Bronchial smooth muscle cell (primary cell): ENCODE measurements at places on chromosomes 5 and 9. TPM values are rescaled to one million over a fixed set of nuclear protein-coding genes. Genes with fewer than 3 reads are reported as not detected.

EFNA5 gene
- total RNA-seq, result 0.77 and 5.2 TPM in 2 replicates

EMB gene
- total RNA-seq, result 4.3 and 7.6 TPM in 2 replicates

TLE1 gene
- 32.0 and 36.1 TPM in 2 replicates for total RNA-seq

ABITRAM gene
- 3.9 and 5.5 TPM in 2 replicates for total RNA-seq
